ENCODE measurements at places on chromosomes 2 and 18.
A peak's percentile ranks its signal among the peaks of the same experiment; 100 is the strongest.

DNA sequence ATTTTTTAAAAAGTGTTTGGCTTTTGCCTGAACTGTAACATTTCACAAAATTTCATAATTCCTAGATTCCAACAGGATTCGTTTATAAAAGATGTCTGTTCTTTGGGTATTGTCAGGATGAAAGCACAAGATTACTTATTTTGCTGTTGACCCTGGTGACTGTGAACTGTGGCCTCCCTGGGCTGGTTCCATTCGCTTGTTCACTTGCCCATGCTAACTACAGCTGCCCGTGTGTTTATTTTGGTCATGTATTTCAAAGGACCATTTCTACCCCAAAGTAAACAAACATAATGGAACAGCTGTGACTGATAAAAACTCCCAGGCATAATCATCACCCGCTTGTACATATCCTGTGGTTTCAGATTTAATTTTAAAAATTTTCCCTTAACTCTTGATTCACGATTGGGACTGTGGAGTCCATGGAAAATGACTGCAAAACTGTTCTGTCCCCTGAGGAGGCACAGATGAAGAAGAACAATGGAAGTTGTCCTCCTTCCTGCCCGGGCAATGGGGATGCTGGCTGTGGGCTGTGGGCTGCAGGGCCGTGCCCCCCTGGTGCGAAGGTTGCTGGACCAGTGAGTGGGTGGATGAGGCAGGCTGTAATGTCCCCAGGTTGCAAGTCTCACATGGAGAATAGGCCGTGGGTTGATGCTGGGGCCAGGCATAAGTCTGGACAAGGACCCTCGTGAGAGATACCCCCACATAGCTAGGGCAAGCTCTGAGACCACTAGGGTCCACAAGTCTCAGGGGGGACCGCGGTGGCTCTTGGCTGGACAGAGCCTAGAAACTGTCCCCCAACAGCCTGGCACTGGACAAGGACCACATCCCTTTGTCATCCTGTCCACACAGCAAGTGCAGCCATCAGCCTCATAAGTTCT, 28.9 kb upstream of the HDAC4 start:
- DNase-seq: no peak

- DNase-seq: no peak
Observed at GRCh38 chr18:23378302-23378686, 74.8 kb upstream of the RIOK3 start.

DNA sequence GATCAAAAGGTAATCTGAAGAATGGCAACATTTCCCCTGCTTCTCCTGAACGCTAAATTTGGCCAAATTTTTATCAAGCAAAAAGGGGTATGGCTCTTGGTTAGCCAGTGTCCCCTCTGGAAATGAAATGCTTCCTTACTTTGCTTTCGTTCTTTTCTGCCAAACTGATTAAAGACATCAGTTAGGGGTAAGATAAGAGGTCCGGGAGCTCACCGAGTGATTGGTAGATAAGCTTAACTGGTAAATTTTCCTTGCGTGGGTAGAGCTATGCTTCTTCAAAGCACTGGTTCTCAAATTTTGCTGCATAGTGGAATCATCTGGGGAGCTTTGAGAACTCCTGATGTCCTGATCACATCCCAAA, 62.7 kb upstream of the MAPRE2 start:
- no peak for DNase-seq

- DNase-seq: no peak
Observed at GRCh38 chr2:121187982-121188411, 97.0 kb downstream of the TFCP2L1 start.

DNA sequence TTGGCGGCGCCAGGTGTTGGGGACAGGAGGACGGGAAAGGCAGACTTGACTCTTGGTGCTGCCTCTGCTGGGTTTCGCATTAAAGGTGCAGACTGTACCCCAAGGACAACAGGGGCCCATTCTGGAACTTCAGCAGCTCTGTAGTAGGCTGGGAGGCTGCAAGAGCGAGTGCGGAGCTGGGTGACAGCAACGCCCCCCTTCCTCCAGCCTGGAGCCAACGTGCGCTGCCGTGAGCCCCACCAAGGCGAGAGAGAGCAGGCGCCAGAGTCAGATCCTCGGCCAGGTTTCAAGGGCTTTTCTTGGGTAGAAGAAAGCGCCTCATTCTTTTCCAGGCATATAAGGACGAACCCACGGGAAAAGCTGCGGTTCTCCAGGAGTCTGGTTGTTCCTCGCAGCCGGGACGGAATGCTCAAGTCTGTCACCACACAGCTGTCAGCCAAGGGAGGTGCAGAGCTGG, 1.9 kb downstream of the DOK6 start:
- DNase-seq: no peak

GRCh38 chr18:80035997-80036396, 1.8 kb downstream of the RBFA start:
- no peak for DNase-seq

DNA sequence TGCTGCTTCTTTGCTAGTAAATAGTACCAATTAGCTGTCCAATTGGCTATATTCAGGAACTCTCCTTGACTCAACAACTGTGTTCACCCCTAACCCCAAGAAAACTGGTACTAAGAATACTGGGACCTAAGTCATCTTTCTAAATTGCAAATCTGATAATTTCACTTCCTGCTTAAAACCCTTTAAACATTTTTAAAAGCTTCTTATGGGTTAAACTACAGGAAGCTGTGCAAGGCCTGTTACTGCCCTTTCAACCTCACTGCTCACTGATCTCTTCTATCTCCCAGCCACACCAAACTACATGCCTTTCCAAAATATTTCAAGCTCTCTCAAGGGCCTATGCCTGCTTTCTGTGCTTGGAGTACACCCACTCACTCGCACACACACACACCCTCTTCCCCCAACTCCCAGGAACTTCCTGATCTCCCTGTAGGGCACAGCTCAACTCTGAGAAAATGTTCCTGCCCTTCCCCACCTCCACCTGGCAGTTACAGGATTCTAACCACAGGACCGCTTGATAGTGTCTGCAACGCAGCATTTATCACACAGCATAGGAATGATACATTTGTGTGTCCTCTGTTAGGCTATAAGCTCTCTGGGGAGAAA, 6.7 kb downstream of the LMAN1 start:
- no peak for DNase-seq

- DNase-seq: no peak
Observed at GRCh38 chr2:67215214-67216055, 181.7 kb upstream of the ETAA1 start.

DNA sequence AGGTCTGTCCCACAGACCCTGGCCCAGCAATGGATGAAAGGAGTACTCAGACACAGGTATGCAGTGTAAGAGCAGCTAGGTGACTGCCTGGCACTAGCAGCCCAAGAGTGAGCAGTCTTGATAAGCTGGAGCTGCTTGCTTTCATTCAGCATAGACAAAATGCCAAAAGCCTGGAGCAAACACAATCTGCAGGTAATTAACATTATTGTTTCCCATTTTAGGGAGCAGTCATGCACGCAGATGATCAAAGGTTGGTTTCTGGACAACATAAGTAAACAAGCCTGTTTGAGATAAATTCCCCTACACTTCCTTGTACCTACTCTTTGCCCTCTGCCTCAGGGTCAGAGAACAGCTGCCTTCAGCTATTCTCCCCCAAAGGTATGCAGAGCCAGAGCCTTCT, 73.7 kb upstream of the MSTN start:
- DNase-seq: no peak

DNA sequence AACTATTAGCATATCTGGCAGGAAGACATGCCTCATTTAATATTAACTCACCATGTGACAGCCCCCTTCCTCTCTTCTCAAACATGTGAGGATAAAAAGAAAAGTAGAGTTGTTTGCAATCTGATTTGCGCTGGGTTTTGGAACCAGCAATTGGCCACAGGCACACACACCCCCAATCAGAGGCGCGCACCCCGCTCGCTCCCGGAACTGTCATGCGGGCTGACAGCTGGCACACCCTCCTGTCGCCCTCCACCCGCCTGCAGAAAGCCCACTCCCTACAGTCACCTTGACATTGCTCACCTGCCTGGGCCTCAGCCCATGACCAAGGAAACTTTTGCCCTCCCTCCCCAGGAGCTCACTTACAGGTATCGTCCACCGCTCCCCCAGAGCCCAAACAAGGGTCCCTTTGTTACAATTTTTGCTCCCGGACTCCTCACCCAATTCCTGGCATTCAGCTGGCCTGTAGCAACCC, 1.1 kb downstream of the COBLL1 start:
- DNase-seq: no peak

- DNase-seq: no peak
Observed at GRCh38 chr2:58991357-58991756, 750.2 kb upstream of the FANCL start.

- DNase-seq: no peak
Observed at GRCh38 chr18:37457341-37457740, 108.3 kb downstream of the CELF4 start.

- DNase-seq: no peak
Observed at GRCh38 chr2:183244300-183244844, 120.1 kb downstream of the NUP35 start.

GRCh38 chr2:204691911-204692510, 146.7 kb downstream of the PARD3B start:
- DNase-seq: peak; percentile 35

- DNase-seq: no peak
Observed at GRCh38 chr2:63875131-63875527, 33.4 kb downstream of the UGP2 start.

DNA sequence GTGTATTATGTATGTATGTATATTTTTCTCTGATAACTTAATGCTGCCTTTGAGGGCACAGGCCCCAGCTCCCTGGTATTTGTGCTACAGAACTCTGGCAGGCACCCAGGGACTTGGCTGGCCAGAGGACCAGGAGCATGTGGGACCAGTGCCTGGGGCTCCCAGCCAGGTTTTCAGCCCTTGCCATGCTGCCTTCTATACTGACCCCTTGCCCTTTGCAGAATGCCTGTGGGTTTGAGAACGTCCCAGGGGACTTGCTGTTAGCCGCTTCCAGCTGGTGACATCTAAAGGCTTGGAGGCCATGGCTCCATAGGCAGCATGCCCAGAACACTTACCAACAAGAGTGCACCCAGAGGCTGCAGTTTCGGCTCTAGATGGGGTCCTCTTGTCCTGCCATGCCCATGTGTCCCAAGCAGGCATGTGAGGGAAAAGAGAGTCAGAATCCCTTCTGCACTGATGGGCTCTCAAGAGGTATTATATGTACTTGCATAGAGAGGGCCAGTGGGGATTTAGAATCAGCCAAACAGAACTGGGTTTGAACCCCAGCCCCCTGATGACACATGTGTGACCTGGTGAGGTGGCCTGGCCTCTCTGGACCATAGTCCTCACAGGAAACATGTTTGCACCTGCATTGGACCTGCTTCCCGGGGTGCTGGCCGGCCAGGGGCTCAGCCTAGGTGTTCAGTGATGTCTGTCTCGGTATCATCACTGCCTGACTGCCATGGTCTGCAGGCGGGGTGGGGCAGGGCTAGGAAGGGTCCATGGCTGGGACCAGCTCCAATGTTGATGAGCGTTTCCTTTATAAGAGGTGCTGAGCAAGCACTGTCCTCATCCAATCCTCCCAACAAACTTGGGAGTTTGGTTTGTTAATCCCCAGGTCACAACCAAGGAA, 119.2 kb upstream of the FHL2 start:
- no peak for DNase-seq

DNA sequence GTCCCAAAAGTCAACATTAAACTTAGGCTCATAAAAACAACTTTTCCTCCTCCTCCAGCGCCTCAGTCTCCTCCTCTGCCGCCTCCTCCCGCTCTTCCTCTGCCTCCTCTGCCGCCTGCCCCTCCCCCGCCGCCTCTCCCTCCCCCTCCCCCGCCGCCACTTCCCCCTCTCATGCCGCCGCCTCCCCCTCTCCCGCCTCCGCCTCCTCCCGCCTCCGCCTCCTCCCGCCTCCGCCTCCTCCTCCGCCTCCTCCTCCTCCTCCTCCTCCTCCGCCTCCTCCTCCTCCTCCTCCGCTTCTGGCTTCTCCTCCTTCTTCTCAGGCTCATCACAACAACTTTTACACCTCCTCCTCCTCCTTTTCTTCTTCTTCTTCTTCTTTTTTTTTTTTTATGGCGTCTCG, 599.9 kb downstream of the TMEM182 start:
- DNase-seq: no peak

- DNase-seq: no peak
Observed at GRCh38 chr2:128439791-128440665, 121.4 kb upstream of the HS6ST1 start.

GRCh38 chr2:241359481-241360045, 3.5 kb downstream of the FARP2 start:
- DNase-seq: no peak

DNA sequence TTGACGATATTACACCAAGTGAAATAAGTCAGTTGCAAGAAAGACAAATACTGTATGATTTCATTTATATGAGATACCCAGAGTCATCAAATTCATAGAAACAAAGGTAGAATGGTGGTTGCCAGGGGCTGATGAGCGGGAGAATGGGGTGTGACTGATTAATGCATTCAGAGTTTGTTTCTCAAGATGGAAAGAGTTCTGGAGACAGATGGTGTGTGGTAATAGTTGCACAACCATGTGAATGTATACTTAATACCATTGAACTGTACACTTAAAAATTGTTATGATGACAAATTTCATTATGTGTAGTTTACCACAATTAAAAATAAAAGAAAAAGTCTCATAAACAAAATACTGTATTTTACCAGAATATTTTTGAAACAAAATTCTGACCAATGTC, 117.3 kb downstream of the PIGN start:
- DNase-seq: no peak

GRCh38 chr2:140136366-140136765, 1356.2 kb upstream of the NXPH2 start:
- DNase-seq: no peak

- DNase-seq: no peak
Observed at GRCh38 chr18:77851802-77852201, 602.2 kb downstream of the GALR1 start.

- no peak for DNase-seq
Observed at GRCh38 chr2:66565291-66565690, 130.4 kb downstream of the MEIS1 start.

DNA sequence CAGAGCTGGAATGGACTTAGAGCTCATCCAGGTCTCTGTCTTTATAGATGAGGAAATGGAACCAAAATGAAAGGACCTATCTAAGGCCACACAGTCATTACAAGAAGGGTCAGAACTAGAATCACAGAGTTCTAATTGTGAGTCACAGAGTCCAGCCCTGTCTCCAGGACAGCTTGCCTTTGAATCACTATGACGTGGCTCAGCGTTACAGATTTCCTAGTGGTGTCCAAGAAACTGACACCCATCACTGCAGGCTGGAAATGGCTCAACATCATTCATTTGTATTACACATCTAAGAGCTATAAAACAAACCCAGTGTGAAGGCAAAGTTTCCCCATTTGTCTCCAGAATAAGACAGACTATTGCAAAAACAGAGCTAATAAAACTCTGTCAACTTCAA, 164.3 kb upstream of the SIX2 start:
- DNase-seq: no peak

GRCh38 chr2:13822365-13822764, 810.2 kb upstream of the LRATD1 start:
- DNase-seq: no peak

DNA sequence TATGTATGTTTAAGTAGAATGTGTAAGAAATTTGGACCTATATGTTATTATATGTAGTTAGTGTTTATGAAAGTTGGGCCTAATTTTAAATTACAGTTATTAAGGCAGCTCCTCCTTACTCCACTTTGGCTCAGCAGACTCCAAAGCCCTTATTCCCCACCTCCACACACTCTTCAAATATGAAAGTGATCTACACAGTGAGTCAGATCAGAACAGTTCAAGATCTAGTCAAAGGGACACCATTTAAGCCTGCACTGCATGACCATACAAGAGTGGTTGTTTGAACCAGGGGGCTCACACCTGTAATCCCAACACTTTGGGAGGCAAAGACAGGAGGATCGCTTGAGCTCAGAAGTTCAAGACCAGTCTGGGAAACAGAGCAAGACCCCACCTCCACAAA, 21.2 kb upstream of the PMAIP1 start:
- DNase-seq: no peak

- DNase-seq: no peak
Observed at GRCh38 chr2:219441451-219442255, 7.0 kb downstream of the SPEG start.

Data from SK-N-MC (cell line).